ENCODE measurements at places on chromosomes 4 and X. TPM values are rescaled to one million over a fixed set of nuclear protein-coding genes. Genes with fewer than 3 reads are reported as not detected.

GRCh38 chr4:130183766-130184165 is 1087.8 kb downstream of the C4orf33 start:
- ATAC-seq: peak; percentile 18

Gene MYOZ2
- 0.78 TPM for total RNA-seq

Gene TLL1
- 0.19 TPM for total RNA-seq

GRCh38 chrX:130136496-130136895 is 26.2 kb upstream of the ELF4 start:
- ATAC-seq: no peak

Data from motor neuron (in vitro differentiated cells).